Ammon's horn (tissue), 1 donor: ENCODE measurements at places on chromosomes 11 and 22.

DNA sequence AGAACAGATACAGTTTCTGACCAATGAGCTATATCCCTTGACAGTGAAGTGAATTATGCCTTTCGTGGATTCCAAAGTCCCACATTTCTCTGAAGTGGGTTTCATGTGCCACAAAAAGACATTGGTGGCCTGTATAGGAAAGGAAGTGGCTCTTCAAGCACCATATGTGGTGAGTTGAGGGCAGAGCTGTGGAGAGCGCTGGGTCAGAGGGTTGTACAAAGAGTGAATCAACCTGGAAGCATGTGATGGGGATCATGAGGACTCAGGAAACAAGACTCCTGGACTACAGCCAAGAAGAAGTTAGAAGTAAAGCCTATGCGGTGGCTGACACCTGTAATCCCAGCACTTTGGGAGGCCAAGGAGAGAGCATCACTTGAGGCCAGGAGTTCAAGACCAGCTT lies 579 bp upstream of the SLC5A4 start:
- DNase-seq = no peak

- peak; percentile 65 for DNase-seq
Measured at GRCh38 chr11:83827940-83828554, 541.9 kb upstream of the CCDC90B start.

GRCh38 chr11:56049487-56049886 lies 22.0 kb downstream of the OR5AS1 start:
- DNase-seq = no peak

DNA sequence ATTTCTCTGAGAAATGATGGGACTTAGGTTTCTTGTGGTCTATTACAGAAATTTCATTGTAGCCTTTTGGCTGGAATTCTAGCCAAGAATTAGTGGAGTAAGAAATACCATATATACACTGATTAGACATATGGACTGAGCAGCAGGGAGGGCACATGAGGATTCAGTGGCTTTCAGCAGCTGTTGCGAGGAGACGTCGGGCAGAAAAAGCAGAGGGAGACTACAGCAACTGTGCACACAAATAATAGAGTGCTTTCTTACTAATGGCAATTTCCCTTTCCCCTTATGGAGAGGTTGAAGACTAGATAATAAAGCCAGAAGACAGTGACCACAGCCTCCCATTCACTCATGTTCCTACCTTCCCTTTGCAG lies 35.4 kb upstream of the CCDC34 start:
- DNase-seq = no peak

- DNase-seq = no peak
Measured at GRCh38 chr11:43790444-43790794, 90.2 kb upstream of the ALKBH3 start.

- no peak for DNase-seq
Measured at GRCh38 chr11:88174709-88175568, at the start of gene RAB38. Gene RAB38, minus strand, starts transcription at chr11:88175443. Its CDS starts 59 bp downstream, at chr11:88175384.

DNA sequence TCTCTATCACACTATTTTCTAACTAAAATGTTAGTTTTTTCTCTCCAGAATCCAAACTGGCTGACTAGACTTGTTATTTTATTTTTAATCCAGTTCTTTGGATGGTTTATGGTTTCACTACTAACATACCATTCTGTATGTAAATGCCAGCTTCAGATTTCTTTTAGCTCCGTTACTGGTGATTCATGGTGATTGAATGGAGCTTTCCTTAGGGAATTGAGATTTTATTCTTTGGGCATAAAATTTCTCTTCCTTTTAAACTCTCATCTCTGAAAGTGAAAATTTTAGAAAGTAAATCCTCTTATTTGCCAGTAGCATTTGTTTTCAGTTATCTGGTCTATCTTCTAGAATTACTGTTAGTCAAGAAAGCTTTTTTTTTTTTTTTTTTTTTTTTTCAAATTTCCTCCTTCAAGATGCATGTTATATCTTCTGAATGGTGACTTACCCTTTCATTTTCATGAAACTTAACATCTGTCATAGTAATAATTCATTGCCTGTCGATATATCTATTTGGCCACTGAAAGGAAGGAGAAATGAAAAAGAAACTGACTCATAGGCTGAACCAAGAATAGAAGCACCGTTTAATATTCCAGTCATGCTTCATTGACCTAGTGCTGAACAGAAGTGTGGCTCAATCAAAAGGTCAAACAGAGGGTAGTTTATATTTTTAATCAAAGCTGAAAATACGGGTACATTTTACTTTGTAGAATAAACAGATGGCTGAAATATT lies 6.4 kb downstream of the ENDOD1 start:
- no peak for DNase-seq

- DNase-seq = no peak
Measured at GRCh38 chr11:128694618-128695481, 978 bp downstream of the FLI1 start.

- DNase-seq = no peak
Measured at GRCh38 chr11:132337819-132338416, 967.5 kb downstream of the NTM start.

DNA sequence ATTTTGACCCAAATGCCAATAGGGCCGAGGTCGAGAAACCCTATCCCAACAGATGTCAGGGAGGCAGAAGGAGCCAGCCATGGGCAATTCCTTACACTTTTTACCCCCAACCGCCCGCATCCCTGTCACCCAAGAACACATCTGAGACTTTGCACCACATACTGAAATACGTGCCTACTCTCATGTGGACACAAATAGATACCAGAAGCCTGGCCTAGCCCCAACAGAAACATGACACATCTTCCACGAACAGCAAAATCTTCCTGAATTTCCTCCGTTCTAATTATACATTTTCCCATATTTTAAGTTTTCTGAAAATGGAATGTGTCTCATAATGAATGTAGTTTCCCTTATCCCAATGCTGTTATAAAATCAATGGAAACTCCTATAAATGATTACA lies 64.7 kb downstream of the SLC1A2 start:
- DNase-seq = no peak

DNA sequence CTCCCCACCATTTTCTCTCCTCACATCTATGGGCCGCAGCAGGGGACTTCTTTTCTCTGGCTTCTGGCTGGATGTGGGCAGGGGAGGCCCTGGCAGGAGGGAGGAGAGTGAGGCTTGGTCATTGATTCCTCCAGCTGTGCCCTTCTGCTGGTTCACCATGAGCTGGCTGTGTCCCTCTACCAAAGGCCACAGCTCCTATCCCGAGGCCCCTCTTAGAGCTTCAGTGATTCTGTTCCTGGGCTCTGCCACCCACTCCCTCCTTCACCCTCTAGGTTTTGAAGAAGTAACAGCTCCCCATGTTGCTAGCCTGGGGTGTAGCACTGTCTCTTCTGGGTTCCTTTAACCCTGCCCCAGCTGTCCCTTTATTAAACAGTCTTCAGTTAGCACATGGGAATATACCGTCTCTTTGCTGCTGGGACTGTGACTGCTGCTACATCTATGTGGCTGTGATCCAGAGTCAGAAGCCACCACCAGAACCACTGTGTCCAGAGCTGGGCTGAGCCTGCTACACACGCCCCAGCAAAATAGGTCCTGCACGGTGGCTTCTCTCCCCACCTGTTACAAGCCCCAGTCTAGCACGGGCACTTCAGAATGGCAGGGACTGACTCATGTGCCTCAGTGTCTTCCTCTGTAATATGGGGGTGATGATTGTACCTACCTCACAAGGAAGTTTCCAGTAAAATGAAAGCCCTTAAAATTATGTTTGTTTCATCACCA lies 578 bp upstream of the PARVG start:
- DNase-seq = no peak

- peak; percentile 78 for DNase-seq
Measured at GRCh38 chr11:47641600-47642098, 710 bp downstream of the MTCH2 start.

- DNase-seq = no peak
Measured at GRCh38 chr11:60457576-60457975, 1.9 kb downstream of the MS4A1 start.

DNA sequence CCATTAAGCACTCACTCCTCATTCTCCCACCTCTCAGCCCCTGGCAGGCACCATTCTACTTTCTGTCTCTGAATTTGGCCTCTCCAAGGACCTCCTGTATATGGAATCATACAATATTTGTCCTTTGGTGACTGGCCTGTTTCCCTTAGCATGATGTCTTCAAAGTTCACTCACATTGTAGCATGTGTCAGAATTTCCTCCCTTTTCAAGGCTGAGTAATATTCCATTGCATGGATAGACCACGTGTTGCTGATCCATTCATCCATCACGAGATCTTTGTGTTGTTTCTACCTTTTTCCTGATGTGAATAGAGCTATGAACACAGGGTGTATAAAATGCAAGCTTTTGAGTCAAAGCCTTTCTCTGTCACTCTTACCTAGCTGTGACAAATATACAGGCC lies 11.6 kb downstream of the FADS2 start:
- DNase-seq = no peak

- DNase-seq = peak; percentile 24
Measured at GRCh38 chr11:78339483-78339882, 78.1 kb downstream of the GAB2 start.

DNA sequence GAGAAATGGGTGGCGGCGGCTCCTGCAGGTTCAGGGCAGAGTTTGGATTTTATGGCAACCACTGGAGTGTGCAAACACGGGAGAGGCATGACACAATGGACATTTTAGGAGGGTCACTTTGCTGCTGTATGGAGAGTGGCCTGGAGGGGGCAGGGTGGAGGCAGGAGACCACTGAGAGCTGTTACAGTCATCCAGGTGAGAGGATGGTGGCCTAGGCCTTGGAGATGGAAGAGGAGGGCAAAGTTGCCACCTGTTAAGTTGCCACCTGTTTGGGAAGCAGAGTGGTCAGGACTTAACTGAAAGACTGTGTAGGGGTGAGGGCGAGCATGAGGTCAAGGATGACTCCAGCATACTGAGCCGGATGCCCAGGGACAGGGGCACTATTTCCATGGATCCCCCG lies 2.3 kb upstream of the RAD9A start:
- DNase-seq = no peak

DNA sequence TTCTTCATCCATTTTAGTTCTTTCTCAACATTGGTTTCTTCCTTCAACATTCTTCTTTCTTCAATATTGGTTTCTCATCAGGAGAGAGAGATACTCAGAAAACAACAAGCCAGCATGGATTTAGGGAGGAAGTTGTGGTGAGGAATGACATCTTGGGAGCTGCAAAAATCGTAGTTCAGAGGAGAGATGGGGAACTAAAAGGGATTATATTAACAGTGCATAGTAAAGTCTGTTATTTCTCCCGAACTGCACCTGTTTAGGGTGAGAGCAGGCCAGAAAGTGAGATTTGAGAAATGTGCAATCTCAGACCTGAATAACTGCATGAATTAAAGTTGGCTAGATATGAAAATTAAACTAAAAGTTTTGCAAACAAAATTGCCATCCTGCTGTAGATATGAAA lies 94.5 kb downstream of the CASP12 start:
- DNase-seq = no peak

DNA sequence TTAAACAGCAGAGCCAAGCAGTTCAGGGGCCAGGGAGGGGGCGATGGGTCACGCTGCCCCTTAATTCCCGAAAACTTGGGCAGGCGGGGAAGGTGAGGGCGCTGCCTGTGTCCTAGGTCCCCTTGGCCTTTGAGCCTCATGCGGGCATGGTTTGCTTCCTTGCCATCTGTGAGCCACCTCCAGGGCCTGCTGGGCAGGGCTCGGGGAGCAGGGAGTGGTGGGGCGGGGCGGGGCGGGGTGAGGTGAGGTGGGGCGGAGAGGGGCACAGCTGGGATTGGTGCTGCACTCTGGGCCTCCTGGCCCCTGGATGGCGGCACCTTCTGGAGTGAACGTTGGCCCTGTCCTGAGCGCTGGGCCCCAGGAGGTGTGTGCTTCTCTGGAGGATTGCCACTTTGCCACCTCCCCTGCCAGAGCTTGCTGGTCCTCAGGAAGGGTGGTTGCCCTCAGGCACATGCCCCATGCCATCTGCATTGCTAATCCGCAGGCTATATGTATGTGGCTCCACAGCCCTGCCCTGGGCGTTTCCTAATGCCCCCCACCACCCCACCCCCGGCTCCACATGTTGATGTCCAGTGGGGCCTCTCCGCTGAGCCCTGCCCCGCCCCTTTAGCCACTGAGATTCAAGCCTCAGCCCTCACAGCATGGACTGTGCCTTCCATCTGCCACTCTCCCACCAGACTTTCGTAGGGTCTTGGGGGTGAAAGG lies 352.5 kb downstream of the TBC1D22A start:
- no peak for DNase-seq

DNA sequence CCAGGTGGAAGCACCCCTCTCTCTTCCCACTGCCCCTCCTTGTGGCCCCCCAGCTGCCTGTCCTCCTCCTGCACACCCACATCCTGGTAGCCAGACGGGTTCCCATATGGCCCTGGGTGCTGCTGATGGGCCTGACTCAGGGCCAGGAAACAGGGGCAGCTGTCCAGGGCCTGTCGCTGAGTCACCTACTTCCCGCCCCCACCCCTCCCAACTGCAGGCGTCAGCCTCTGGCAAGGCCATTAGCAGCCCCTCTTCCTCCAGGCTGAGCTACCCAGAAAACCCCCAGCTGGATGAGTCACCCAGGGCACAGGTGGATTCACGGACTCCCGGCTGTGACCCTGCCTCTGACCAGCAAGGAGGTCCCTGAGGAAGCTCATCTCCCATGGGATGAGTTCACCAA lies 6.9 kb upstream of the GAL start:
- no peak for DNase-seq

DNA sequence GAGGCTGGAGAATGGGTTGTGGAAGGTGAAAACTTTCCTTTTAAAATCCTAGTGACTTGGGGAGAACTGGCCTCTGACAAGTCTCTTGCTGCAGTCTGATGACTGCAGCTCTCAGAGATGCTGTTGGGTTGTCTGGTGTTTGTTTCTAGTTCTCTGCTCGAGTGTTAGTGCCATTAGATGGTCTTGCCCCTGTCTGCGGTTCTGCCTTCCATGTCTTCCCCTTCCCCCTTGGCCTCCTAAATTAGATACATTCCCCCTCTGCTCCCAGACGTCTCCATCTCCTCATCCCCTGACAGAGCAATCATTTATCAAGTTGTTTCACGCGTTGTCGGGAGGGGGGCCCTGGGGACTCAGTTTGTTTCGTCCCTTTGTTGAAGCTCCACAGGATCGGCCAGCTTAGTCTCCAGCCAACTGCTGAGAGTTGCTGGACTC lies 67.7 kb downstream of the CECR2 start:
- peak; percentile 93 for DNase-seq

DNA sequence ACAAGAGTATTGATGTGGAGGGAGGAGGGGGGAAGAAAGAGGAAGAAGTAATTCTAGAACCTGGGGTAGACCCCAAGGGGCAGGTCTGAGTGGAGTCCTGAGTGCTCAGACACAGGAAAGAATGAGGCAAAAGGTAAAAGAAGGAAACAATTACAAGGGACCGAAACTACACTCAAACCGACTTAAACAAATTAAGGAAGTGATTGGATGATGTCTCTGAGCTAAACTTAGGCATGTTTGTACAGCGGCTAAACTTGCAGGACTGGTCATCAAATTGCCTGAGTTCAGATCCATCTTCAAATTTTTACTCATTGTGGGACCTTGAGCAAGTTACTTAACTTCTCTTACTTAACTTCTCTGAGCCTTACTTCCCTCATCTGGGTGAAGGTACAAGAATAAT lies 86.3 kb upstream of the LRRC55 start:
- DNase-seq = no peak

GRCh38 chr11:83006877-83007330 lies 64.8 kb downstream of the RAB30 start:
- no peak for DNase-seq

GRCh38 chr11:134275534-134276395 lies at the start of gene GLB1L3:
Gene GLB1L3, plus strand, starts transcription at chr11:134276379. Its CDS starts 362 bp downstream, at chr11:134276741.
- DNase-seq = peak; percentile 64

GRCh38 chr11:22702031-22702430 lies 35.6 kb downstream of the GAS2 start:
- no peak for DNase-seq

GRCh38 chr22:43428005-43428485 lies 16.2 kb downstream of the MPPED1 start:
- DNase-seq = no peak

- no peak for DNase-seq
Measured at GRCh38 chr11:57239348-57239747, 2.3 kb upstream of the APLNR start.

- DNase-seq = peak; percentile 82
Measured at GRCh38 chr11:33257160-33257896, at the start of gene HIPK3. Gene HIPK3, plus strand, starts transcription at chr11:33257381.
